ENCODE measurements at places on chromosomes 11 and 22. TPM values are rescaled to one million over a fixed set of nuclear protein-coding genes. Genes with fewer than 3 reads are reported as not detected.

DNA sequence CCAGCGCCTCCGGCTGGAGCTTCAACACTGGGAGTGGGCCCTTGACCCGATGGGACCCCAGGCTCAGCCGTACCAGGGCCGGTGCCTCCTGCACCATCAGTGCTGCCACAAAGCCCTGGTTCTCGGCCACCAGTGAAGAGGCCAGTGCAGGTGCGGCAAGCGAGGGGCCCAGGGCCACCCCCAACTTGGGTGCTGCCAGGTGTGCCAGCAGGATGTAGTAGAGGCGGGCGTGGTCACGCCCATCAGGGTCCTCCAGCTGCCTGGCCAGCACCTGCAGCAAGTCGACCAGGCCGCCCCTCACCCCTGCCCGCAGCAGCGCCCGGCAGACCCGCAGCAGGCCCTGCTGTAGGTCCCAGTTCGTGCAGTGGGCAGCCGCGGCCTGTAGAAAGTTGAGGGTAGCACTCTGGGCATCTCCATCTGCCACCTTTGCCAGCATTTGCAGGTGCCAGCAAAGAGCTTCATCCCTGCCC is 2.3 kb downstream of the AP5B1 start:
- DNase-seq: peak; percentile 39
- H3K4me1 ChIP-seq: peaks cover 19% of the 10 kb centered on the region
- H3K36me3 ChIP-seq: peaks cover 9% of the 10 kb centered on the region
- no peak overlapping the region for H3K27ac ChIP-seq

- H3K27me3 ChIP-seq: no peaks in the 10 kb centered on the region
- no peak for DNase-seq
- H3K4me1 ChIP-seq: no peaks in the 10 kb centered on the region
- H3K4me3 ChIP-seq: no peak overlapping the region
- no peaks in the 10 kb centered on the region for H3K36me3 ChIP-seq
- H3K27ac ChIP-seq: no peak overlapping the region
Observed at GRCh38 chr22:33362702-33363101, 304.5 kb upstream of the SYN3 start.

DNA sequence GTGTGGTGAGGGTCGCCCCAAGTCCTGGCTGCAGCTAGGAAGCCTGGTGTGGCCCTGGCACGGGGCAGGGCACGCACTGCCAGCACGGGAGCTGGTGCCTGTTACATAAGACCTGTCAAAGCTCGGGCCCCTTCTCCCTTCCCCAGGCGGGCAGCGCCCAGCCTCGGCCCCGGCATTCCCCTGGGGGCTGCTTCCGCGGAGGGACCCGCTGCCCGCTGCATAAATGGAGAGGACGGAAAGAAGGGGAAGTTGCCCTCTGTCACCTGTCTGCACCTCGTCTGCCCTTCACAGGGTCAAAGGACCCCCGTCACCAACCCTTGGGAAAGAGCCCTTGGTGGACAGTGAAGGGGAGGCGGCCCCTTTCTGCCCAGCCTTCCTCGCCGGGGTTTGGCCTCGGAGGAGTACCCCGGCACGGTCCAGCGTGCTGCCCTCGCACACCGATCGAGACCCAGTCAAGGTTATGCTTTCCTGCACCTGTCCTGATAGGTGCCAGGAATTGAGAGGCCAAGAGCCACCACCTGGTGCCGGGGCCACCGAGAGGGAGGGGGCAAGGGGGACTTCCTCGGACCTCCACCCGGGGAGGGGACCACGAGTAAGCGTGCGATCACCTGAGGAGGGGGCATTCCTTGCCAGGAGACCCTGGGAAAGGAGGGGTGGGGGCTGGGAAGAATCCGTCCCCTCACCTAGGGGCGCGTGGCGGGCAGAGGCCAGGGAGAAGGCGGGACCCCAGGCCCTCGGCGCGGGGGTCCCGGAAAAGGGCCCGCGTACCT is 16.8 kb upstream of the MFRP start:
- H3K36me3 ChIP-seq: no peaks in the 10 kb centered on the region
- H3K27ac ChIP-seq: no peak overlapping the region
- peaks cover 51% of the 10 kb centered on the region for H3K27me3 ChIP-seq
- DNase-seq: no peak

DNA sequence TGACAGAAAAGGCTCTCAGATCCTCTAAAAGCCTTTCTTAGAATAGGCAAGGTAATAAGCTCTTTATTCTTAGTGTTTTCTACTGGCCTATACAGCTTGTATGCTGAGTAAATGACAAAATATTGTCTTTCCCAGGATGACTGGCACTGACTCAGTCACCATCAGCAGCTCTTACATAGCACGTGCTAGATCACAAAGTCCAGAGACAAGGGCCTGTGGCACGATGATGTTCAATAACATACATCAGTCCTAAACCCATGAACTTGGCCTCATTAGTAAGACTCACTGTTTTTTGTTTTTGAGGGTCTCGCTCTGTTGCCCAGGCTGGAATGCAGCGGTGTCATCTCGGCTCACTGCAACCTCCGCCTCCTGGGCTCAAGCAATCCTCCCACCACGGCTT is 42.7 kb downstream of the CELF1 start:
- H3K27ac ChIP-seq: no peak overlapping the region
- DNase-seq: no peak
- no peak overlapping the region for H3K4me3 ChIP-seq
- peaks cover 8% of the 10 kb centered on the region for H3K36me3 ChIP-seq
- H3K27me3 ChIP-seq: no peaks in the 10 kb centered on the region

- H3K4me3 ChIP-seq: peak overlapping the region; percentile 11
- H3K27me3 ChIP-seq: peaks cover 18% of the 10 kb centered on the region
- DNase-seq: peak; percentile 62
Observed at GRCh38 chr11:113562981-113563461, 87.8 kb upstream of the DRD2 start.

DNA sequence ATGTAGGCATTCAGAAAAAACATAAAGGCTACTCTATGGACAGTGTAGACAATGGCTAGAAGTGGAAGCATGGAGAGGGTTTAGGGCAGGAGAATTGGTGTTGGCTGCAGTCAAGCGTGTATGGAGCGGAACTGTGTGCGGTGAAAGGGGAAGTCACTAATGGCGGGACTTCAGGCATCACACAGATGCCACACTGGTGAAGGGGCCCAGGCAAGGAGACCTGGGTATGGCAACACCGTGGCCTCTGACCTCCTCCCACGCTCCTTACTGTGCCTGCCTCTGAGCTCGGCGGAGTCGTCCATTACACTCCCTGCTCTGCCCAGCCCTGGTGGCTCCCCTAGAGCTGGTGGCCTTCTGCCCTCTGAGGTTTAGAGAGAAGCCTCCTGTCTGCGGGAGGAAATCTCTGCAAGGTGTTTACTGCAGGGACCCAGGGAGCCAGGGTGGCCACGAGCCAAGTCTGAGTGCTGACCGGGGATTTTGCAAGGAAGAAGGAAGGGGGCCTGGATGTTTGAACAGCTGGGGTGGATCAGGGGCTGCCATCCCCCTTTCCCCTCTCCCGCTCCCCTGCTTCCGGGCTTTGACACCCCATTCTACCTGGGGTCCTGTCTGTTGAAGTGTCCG is 75.1 kb upstream of the TSPAN18 start:
- H3K27ac ChIP-seq: no peak overlapping the region
- DNase-seq: no peak
- H3K4me1 ChIP-seq: no peaks in the 10 kb centered on the region
- peaks cover 48% of the 10 kb centered on the region for H3K27me3 ChIP-seq
- H3K36me3 ChIP-seq: no peaks in the 10 kb centered on the region
- no peak overlapping the region for H3K4me3 ChIP-seq

- H3K27me3 ChIP-seq: peaks cover 11% of the 10 kb centered on the region
- DNase-seq: no peak
- no peak overlapping the region for H3K4me3 ChIP-seq
- H3K27ac ChIP-seq: no peak overlapping the region
Observed at GRCh38 chr11:9016916-9017642, 13.3 kb upstream of the NRIP3 start.

GRCh38 chr11:72665911-72666472 is 8.2 kb downstream of the PDE2A start:
- H3K4me1 ChIP-seq: peaks cover 34% of the 10 kb centered on the region
- peaks cover 30% of the 10 kb centered on the region for H3K27me3 ChIP-seq
- H3K4me3 ChIP-seq: no peak overlapping the region
- H3K36me3 ChIP-seq: peaks cover 3% of the 10 kb centered on the region

DNA sequence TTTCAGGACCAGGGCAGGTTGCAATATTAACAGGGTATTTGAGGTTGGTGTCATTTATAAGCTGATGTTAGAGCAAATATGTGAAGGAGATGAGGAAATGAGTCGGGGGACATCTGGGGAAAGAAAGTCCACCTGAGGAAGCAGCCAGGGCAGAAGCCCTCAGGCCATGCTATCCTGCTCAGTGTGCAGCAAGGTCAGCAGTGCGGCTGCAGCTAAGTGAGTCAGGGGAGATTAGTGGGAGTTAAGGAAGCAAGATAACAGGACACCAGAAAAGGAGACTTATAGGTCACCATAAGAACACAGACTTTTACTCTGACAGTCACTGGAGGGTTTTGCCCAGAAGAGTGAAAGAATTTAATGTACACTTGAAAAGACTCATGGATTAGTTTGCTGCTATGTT is 468.9 kb downstream of the NTM start:
- no peaks in the 10 kb centered on the region for H3K4me1 ChIP-seq
- no peak overlapping the region for H3K4me3 ChIP-seq
- DNase-seq: no peak
- H3K36me3 ChIP-seq: no peaks in the 10 kb centered on the region
- H3K27me3 ChIP-seq: no peaks in the 10 kb centered on the region

GRCh38 chr11:37134637-37135036 is 536.6 kb upstream of the RAG2 start:
- H3K27ac ChIP-seq: no peak overlapping the region
- DNase-seq: no peak
- no peaks in the 10 kb centered on the region for H3K27me3 ChIP-seq
- no peaks in the 10 kb centered on the region for H3K4me1 ChIP-seq
- no peak overlapping the region for H3K4me3 ChIP-seq
- no peaks in the 10 kb centered on the region for H3K36me3 ChIP-seq

DNA sequence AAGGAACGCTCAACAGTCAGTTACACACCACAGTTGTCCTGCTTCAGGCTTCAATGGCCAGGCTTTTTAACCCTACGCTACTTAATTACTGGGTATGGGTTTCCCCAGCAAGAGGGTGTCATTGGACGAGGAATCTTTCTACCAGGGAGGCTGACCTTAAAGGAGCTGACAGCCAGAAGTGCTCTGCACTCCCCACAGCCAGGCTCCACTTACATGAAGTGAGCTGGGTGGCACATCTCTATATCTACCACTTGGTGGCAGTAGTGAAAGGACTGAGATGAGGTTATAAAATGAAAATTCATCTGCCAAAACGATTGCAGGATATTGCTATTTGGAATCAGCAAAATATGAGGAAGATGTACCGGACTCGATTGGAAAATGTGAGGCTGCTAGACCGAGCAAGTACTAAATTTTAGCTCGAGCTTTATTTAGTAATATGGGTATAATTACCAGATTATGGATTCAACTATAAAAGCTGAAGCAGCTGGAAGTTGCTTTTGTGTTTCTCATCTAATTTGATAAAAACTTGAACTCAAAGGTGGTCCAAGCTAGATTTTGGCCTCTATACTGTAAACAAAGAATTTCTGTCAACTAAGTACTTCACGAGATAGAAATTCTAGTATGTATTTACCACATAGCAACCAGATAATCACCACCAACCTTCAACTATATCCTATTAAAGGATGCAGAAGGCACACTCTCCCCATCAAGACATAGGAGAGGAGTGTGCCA is 53.9 kb upstream of the CEP126 start:
- peaks cover 1% of the 10 kb centered on the region for H3K4me1 ChIP-seq
- DNase-seq: no peak
- no peaks in the 10 kb centered on the region for H3K27me3 ChIP-seq
- no peak overlapping the region for H3K27ac ChIP-seq
- H3K36me3 ChIP-seq: peaks cover 1% of the 10 kb centered on the region

DNA sequence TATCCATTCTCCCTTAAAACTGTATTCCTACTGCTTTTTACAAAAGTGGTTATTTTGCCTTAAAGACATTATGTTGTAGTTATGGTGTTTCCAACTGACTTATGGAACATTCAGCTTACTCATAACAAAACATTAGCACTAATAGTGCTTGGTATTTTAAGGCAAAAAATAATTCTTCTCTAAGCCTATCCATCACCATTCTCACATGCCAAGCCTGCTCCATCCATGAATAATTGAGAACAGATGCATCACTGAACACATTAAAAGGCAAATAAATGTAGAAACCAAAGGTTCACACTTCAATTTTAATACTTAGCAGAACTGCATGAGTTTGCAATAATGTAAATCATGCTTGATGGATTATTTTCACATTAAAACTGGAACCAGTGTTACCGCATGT is 42.3 kb upstream of the DDI1 start:
- H3K36me3 ChIP-seq: no peaks in the 10 kb centered on the region
- H3K4me1 ChIP-seq: no peaks in the 10 kb centered on the region
- H3K4me3 ChIP-seq: no peak overlapping the region
- no peaks in the 10 kb centered on the region for H3K27me3 ChIP-seq

GRCh38 chr22:44483878-44484277 is 14.2 kb downstream of the RTL6 start:
- H3K27me3 ChIP-seq: no peaks in the 10 kb centered on the region
- DNase-seq: no peak
- no peak overlapping the region for H3K4me3 ChIP-seq
- H3K27ac ChIP-seq: no peak overlapping the region

- no peak overlapping the region for H3K27ac ChIP-seq
- H3K4me3 ChIP-seq: no peak overlapping the region
- H3K36me3 ChIP-seq: no peaks in the 10 kb centered on the region
- H3K27me3 ChIP-seq: peaks cover 7% of the 10 kb centered on the region
- DNase-seq: no peak
Observed at GRCh38 chr22:22245935-22246525, 1.4 kb downstream of the VPREB1 start.

GRCh38 chr11:35905646-35906276 is 38.1 kb upstream of the LDLRAD3 start:
- H3K4me1 ChIP-seq: peaks cover 8% of the 10 kb centered on the region
- no peak overlapping the region for H3K27ac ChIP-seq
- peaks cover 12% of the 10 kb centered on the region for H3K27me3 ChIP-seq
- H3K4me3 ChIP-seq: no peak overlapping the region

GRCh38 chr22:43893266-43893665 is 1.5 kb upstream of the PNPLA5 start:
- H3K36me3 ChIP-seq: no peaks in the 10 kb centered on the region
- no peak for DNase-seq
- no peak overlapping the region for H3K27ac ChIP-seq
- no peaks in the 10 kb centered on the region for H3K4me1 ChIP-seq
- peaks cover 45% of the 10 kb centered on the region for H3K27me3 ChIP-seq

DNA sequence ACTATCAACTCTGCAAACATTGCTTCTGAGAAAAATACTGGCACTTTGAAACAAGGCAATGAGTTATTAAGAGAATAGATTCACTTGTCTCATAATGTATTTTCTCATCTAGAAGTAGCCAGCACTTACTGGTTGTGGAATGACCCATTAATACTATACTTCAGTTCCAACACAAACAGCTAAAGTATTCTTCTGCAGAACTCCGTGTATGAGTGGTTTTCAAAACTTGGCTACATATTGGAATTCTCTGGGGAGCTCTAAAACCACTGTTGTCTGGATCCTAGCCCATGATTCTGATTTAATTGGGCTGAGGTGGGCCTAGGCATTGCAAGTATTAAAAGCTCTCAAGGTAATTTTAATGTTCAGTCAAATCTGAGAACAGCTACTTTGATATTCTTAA is 1416.4 kb upstream of the RAG2 start:
- H3K27ac ChIP-seq: no peak overlapping the region
- H3K27me3 ChIP-seq: no peaks in the 10 kb centered on the region
- H3K4me3 ChIP-seq: no peak overlapping the region
- no peaks in the 10 kb centered on the region for H3K4me1 ChIP-seq
- H3K36me3 ChIP-seq: no peaks in the 10 kb centered on the region

- no peaks in the 10 kb centered on the region for H3K4me1 ChIP-seq
- no peak overlapping the region for H3K4me3 ChIP-seq
- no peak overlapping the region for H3K27ac ChIP-seq
- no peaks in the 10 kb centered on the region for H3K36me3 ChIP-seq
Observed at GRCh38 chr11:69114362-69114761, 41.4 kb upstream of the SMIM38 start.

SLC29A2 gene
- total RNA-seq: 7.6 TPM

SOX6 gene
- total RNA-seq: 0.21 TPM

DUSP8 gene
- 0.50 TPM for total RNA-seq

TTC36 gene
- total RNA-seq: 0.82 TPM

CARD18 gene
- total RNA-seq: not detected

THY1 gene
- total RNA-seq: not detected

FAM89B gene
- 54.2 TPM for total RNA-seq
